CD4-positive, alpha-beta T cell treated with Interleukin-17A for 1 hour (primary cell): ENCODE measurements at places on chromosomes 2 and 18.

DNA sequence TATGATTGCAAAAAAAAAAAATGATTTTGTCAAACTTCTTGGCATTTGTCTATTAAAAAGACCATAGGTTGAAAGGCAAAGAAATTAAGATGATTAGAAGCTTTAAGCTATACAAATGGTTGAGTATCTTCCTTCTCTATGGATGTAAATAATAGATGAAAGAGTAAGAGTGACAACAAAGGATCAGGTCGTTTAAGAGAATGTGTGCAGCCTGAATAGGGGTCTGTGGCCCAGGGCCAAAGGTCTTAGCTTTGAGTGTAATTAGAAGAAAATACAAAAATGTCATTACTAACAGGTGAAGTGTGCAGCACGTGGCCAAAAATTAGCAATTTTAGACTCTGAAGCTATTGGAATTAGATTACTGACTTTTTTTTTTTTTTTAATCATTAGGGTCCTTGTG is 122.4 kb downstream of the GREB1L start:
- DNase-seq = no peak

DNA sequence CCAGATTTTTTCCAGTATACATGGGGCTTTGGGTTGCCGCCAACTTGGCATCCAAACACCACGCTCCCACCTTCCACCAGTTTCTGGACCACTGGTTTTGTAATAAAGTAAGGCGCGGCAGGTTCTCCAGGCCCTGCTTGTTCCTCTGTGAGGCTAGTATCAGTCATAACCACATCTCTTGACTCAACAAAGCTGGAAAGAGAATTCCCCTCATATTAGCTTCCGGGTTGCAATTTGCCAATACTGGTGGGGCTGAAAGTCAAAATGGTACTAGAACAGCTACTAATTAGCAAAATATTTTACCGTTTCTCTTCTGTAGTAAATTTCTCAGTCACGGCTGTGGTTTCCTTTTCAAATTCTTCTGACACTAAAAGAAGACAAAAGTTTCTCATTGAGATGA is 25.0 kb downstream of the TTN start:
- no peak for DNase-seq

- DNase-seq = no peak
Measured at GRCh38 chr2:241808721-241809382, at the start of gene NEU4. Gene NEU4, plus strand, starts transcription at chr2:241809193. Its CDS starts 5,292 bp downstream, at chr2:241814485.

- no peak for DNase-seq
Measured at GRCh38 chr2:66488946-66489345, 54.0 kb downstream of the MEIS1 start.

DNA sequence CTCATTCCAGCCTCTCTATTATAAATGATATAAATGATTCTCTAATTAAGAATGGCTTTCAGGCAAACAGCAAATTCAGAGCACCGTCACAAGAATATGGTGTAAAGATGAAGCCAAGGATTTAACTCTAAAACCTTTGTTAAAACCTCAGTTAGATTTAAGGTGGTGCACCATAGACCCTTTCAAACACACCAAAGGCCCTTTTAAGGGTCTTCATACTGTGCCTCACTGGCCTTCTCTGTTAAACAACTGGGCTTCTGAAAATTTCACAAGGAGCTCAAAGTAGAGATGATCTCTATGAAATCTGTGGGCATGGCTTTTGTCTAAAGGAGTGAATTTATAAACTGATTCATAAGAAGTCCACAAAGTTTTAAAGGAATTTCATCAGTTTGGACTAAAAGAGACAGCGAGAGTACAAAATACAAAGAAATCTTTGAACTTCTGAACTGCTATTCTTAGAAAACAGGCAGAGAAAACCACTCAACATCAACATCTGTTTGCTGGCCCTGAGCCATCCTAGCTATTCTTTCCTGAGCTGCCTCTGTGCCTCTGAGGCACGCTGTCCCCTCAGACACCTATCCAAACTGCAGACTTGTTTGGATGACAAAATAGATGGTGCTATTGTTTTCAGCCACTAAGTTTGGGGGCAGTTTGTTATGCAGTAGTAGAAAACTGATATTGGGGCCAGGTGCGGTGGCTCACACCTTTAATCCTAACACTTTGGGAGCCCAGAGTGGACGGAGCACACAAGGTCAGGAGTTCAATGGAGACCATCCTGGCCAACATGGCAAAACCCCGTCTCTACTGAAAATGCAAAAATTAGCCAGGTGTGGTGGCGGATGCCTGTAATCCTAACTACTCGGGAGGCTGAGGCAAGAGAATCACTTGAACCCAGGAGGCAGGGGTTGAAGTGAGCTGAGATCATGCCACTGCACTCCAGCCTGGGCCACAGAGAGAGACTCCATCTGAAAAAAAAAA is 72.9 kb upstream of the MYCN start:
- DNase-seq = no peak

DNA sequence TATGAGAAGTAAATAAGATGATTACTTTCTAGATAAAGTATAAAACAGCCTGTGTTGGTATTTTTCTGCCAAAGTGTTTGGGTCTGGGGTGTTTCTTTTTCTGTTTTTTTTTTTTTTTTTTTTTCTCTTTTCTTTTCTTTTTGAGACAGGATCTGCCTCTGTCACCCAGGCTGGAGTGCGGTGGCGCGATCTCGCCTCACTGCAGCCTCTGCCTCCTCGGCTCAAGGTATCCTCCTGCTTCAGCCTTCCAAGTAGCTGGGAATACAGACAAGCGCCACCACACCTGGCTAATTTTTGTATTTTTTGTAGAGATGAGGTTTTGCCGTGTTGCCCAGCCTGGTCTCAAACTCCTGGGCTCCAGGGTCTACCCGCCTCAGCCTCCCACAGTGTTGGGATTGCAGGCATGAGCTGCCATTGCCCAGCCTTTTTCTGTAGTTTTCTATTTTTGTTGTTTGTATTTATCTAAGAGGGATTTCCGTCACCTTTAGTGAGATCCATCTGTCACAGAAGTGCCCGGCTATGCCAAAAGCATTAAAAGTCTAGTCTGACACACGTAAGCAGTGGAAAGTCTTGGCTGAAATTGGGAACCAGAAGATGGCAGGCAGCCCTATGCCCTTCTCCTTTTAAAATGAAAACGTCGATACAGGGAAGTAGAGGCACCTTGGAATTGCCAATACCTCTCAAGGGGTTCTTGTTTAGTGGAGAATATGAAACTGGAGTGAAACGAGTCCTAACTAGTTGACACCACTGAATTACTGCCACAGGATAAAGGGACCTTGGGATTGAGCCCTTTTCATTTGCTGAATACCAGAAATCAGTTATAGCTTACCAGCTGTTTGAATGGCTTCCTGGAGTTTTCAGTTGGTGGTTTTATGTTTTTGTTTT is 14.0 kb downstream of the UGP2 start:
- no peak for DNase-seq
